ENCODE measurements at places on chromosomes 1 and 21.
A peak's percentile ranks its signal among the peaks of the same experiment; 100 is the strongest.

- DNase-seq, result no peak
Measured at GRCh38 chr1:234123867-234124266, 219.4 kb downstream of the SLC35F3 start.

DNA sequence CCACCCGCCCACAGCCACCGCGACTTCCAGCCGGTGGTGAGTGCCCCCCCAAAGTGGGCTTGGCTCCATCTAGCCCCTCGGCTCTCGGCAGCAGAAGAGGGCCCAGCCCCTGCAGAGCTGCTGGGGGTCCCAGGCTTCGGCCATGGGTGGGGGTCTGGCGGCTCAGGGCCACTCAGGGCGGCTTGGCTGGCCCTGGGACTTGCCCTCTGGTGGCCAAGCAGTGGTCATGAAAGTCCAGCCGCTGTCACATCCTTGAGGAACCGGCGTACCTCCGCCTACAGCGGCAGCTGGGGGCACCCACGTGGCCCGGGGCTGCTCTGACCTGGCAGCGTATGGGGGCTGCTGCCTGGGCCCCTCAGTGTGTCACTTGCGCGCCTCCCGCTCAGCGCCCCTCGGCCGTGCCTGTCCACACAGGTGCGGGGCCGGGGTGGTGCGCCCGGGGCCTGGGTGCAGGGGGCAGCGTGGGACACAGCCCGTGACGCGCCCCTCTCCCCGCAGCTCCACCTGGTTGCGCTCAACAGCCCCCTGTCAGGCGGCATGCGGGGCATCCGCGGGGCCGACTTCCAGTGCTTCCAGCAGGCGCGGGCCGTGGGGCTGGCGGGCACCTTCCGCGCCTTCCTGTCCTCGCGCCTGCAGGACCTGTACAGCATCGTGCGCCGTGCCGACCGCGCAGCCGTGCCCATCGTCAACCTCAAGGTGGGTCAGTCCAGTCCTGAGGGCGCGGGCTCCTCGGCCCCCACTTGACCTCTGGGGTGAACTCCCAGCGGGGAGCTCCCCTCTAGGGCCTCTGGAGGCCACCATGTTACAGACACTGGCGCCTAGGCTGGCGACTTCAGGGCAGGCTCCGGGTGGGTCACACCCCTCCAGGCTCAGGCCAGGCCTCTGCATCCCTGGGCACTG is 32.4 kb downstream of the SLC19A1 start:
- DNase-seq, result no peak

DNA sequence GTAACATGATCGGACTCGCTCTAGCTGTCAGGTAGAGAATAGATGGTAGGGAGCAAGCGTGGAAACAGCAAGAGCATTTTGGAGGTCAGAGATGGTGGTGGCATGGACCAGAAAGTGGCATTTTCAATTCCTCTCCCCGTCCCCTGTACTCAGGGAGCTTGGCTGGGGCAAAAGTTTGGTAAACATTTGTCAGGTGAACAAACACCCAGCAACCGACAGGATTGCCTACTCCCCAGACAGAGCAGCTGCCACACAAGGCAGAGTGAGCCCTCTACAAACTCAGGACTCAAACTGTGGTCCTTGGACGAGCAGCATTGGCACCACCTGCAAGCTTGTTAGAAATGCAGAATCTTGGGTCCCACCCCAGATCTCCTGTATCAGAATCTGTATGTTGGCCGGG is 14.3 kb downstream of the PTAFR start:
- DNase-seq, result no peak

- peak; percentile 52 for DNase-seq
Measured at GRCh38 chr1:181079382-181079781, 9.1 kb upstream of the IER5 start.

DNA sequence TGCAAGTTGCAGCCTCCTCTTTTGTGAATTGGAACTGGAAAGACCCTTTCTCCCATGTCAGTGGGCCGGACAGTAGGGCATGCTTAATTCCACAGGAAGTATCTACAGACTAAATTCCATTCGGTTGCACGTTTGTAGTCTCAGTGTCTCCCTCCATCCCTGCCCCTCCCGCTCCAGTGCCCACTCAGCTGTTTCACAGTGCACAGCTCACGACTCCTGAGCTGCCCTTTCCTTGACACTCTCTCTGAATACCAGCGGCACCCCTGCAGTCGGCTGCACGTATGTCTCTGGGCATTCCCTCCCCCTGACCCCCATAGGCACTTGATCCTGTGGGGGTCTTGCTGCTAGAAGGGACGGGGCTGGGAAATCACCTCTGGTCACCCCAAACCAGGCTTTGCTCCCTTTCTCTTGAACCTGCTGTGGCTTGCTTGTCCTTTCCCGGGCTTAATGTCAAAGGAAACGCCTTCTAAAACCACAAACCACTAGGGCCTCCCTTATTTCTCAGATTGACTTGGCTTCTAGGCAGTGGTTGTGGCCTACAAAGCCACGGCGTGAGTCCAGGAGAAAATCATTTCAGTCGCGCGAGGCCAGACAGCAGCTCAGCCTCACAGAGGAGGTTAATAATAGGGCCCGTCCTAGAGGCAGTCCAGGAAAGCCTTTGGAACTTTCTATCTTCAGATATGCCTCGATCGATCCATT is 365.3 kb upstream of the PROX1 start:
- no peak for DNase-seq

DNA sequence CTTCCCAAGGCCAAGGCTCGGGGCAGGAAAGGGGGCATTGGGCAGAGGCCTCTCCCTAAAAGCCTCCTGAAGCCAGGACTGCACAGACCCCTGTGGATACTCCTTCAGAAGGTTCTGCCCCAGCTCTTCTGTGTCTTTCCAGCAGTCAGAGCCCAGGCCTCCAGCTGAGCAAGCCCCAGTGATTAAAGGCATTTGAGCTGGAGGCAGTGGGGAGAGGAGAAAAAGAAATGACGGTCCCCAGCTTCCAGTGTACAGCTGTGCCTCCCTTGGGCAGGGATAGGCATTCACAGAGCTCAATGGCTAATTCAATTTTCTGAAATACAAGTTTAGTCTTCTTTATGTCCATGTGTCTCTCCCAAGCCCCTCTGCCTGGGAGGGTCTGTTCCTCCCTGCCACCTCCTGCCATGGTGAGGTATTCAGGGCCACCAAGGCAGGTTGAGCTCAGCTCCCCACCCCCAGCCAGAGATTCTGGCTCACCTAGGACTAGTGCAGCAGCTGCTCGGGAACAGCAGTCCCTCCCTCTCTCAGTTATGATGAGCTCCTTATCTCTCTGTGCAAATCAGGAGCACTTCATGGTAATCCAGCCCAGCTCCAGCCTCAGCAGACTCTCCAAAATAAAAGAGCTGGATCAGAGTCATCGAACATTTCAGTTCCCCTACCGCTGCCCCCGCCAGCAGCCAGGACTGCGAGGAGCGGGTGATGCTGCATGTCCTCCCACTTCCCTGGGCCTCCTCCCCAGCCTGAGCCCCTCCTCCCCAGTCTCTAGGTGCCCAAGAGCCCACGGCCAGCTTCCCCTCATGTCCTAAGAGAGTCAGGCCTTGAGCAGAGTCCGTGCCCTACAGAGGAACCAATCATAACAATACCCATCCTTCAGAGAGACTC is 208.4 kb upstream of the ZC3H12A start:
- DNase-seq, result no peak

DNA sequence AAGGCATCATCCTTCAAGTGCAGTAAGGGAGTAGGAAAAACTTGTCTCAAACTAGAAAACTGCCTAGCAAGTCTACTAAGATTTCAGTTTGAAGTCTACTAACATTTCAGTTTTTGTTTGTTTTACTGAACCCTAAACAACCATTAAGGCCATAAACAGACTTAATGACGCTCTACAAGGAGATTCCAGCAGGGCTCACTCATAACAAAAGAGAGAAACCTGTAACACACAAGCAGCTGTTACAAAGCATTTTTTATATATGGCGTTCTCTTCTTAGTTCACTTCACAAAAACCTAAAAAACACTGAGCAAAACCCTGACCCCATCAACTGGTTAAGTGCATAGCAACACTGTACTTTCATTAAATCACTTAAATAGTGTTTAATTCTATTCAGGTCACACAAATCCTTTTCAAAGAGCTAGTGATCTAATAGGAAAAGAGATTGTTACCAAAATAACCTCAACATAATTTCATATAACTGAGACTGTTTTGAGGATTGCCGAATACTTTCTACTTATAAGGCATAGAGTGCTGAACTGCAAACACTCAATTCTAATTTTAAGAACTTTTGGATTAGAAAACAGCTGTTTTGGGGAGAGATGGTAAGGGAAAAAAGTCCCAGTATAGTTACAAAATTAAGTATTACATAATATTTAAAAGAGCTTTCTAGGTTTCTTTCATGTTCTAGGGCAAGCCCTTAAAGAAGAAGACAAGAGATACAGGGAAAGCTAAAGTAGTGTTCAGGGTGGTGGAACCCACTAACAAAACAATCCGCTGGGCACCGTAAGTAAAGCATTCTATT is 1.4 kb downstream of the B3GALNT2 start:
- DNase-seq, result peak; percentile 48

- no peak for DNase-seq
Measured at GRCh38 chr1:108847494-108847893, 9.4 kb downstream of the AKNAD1 start.

GRCh38 chr1:8426996-8427395 is 109.1 kb downstream of the SLC45A1 start:
- DNase-seq, result peak; percentile 15

GRCh38 chr1:52127181-52128180 is 14.4 kb upstream of the ZFYVE9 start:
- DNase-seq, result peak; percentile 69

DNA sequence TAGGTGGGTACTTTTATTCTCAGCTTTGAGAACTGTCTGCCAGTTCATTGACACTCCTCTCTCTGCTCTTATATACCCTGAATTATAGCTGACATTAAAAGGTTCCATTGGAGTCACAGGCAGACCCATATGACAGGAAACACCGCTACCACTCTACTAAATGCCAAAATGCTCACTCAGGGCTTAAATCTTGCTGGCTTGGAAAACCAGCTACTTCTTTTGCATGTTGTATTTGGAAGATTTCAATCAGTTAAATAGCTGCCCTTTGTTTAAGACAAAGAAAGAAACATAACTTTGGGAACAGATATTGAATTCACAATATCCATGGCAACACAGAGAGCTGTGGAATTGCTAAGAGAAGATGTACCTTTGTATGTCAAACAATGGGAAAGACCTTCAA is 876.5 kb downstream of the USP25 start:
- DNase-seq, result no peak

GRCh38 chr21:43889069-43889468 is 24.0 kb downstream of the AGPAT3 start:
- DNase-seq, result no peak

DNA sequence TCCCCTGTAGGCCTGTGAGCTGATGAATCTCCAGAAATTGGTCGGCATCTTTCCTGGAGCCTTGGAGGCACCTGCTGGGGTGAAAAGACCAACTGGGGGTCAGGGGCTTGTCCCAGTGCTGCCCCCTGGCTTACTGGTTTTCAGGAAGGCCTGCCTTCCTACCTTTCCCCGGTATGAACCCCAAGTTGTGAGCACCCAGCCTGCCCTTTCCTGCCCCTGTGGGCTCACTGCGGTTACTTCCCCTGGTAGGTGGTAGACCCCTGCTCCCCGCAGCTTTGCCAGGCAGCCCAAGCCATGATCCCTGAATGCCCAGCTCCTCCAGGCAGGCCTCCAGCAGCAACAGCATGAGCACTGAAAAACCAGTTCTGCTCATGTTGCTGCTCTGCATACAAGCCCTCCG is 10.2 kb downstream of the DMRTB1 start:
- DNase-seq, result no peak

GRCh38 chr1:240169188-240169587 is 77.5 kb downstream of the FMN2 start:
- DNase-seq, result peak; percentile 48

DNA sequence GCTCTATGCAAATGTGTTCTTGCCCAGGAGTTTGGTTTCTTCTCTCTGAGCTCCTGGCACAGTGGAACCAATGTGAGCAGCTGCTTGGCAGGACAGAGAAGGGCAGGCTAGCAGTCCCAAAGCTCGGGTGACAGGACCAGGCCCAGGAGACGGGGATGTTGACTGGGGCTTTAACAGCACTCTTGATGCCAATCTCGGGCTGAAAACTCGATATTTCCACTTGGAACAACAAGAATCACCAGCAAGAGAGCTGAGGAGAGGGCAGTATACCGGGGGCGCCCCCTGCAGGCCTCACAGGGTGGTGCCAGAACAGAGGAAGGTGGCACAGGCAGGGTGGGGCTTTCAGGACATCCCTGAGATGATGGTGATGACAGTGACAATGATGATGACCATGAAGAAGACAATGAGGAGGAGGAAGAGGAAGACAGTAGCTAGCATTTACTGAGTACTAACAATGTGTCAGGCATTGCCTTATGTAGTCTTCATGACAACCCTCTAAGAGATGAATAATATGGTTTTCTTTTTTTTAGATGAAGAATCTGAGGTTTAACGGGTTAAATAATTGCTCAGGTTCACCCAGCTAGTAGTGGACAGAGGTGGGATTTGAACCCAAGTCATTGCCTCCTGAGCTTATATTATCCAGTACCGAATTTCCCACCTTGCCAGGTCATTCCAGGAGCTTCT is 2.7 kb upstream of the KCNJ9 start:
- peak; percentile 30 for DNase-seq

DNA sequence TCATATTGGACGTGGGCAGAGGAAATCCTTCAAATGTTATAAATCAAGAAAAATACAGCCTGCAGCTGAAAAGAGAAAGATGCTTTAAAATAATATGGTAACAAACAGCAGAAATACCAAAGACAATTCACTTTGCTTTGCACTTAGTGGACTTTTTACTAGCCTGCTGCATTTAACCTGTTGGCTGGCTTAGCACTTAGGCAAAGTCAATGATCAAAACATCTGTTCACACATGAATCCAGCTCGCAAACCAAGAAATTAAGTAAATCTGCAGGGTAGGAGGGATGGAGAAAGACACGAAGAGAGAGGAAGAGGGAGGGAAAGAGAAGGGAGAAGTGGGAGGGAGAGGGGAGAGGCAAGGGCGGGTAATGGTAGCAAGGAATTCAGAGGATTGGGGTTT is 103.6 kb upstream of the RAB4A start:
- DNase-seq, result no peak

GRCh38 chr1:64019818-64020217 is 183.6 kb upstream of the UBE2U start:
- peak; percentile 83 for DNase-seq

Measured in M059J (cell line).